ENCODE measurements at places on chromosomes 7 and 10.

DNA sequence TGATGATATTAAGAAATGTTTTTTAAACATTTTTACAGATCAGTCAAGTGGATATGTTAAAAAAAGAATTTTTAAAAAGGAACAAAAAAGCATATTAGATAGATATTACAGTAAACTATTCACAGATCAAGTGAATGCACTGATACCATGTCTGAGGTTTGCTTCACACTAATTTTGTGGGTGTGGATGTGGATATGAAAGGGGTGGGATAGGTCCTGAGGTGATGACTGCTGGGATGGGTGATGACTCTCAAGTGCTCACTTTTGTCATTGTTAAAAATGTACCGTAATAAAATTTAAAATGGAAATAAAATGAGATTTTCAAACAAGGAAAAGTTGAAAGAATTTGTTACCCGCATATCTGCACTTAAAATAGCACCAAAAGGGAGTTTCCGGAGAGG is 54.1 kb downstream of the AGMO start:
- no peak for DNase-seq

DNA sequence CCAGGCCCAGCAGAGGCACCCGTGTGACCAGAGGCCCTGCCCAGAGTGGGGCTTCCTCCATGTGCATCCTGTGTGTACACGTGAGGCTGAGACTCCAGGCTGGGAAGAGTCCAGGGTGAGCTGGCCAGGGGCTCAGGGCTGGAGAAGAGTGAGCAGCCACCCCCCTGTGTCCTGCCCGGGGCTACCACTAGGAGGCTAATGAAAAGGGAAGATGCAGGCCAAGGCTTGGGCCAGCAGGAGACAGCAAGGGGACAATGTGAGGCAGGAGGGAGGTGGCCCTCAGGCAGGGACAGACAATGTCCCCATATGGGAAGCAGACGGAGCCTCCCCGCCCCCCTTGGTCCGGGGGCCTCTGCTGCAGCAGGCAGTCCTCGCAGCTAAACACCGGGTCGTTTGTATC is 102.0 kb downstream of the HIF1AN start:
- DNase-seq = no peak

DNA sequence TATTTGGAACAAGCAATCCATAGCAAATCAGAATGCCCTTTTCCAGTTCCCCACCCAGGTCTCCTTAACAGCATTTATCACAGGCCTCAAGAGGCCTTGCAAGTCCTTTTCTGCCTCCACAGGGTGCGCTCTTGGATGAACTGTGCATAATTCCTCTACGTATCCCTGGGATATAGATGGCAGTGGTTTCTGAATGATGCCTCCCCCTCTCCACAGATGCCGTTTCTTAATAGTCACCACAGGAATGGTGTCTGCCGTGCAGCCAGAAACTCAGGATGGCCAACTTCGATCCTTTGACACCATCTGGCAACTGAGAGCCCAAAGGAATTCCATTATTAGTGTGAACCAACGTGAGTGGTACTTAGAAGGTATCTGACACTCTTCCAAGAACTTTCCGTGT is 43.1 kb downstream of the JAZF1 start:
- no peak for DNase-seq

- DNase-seq = no peak
Observed at GRCh38 chr7:35781200-35781701, 19.6 kb upstream of the SEPTIN7 start.

DNA sequence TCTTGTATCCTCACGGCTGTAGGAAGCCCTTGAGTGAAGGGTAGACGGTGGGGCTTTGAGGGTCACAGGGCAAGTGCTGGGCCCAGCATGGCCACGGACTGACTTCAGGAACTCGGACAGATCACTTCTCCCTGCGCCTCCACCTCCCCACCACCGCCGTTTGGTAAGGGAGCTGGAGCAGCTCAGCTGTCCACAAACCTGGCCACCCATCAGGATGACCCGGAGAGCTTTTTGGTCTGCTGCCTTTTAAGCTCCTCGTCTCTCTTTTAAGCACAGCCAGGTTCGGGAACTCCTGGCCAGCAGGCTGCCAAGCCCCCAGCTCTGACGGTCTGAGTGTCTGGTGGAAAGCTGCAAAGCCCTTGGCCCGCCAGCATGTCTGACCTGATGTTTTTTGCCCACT is 64.1 kb downstream of the ABRAXAS2 start:
- no peak for DNase-seq

- DNase-seq = no peak
Observed at GRCh38 chr10:29611781-29612381, 22.9 kb downstream of the SVIL start.
